Fibroblast of skin of right quadriceps (primary cell): ENCODE measurements at places on chromosomes 16 and 17.

GRCh38 chr16:28158136-28158535, 53.6 kb downstream of the XPO6 start:
- no peak for DNase-seq

GRCh38 chr16:11562411-11562810, 24.3 kb downstream of the LITAF start:
- no peak for DNase-seq

- peak; percentile 73 for DNase-seq
Observed at GRCh38 chr17:27296428-27296979, 2.6 kb downstream of the WSB1 start.

DNA sequence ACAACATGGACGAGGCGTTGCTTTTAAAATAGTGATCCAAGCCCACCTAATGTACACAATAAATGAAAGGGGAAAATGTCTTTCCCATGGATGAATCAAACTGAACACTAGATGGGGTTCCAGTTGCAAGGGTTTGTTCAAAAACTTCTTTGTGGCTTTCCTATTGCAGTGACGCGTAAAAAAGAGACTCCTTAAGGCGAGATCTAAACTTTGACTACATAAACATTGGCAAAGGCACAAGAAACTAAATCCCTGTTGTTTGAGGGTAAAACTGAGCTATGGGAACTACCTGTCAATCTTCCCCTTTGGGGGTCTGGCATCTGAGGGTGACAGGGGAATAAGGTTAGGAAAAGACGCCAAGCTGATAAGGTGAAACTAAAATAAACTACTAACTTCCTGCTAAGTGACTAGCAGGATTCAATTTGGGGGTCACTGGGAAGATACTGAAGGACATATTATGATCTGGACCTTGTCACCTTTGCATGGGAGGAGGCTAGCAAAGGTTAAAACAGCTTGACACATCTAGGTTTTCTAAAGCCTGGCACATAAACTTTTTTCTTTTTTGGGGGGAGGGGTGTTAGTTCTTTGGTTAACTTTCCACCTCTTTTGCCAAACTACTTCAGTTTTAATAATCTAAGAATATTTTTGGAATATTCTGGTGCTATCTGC, 4.7 kb downstream of the SALL1 start:
- DNase-seq: peak; percentile 63

DNA sequence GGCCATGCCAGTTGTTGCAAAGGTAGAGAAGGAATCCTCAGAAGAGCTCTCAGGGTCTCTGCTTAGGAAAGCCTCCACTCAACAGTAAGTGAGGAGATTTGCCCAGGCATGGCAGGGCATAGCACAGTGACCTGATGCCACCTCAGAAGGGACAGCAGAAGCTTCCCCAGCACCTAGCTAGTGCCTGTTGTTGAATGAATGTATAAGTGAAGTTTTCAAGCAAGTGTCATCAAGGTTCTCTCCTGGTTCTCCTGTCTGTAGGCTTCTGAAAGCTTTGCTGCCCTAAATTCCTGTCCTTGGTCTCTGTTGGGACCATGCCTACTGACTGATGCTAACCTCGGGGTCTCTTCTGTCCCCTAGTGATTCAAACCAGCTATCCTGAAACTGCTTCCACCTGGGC, 114.9 kb upstream of the TBX2 start:
- DNase-seq: no peak

- DNase-seq: no peak
Observed at GRCh38 chr17:45225051-45225700, 3.5 kb downstream of the FMNL1 start.

DNA sequence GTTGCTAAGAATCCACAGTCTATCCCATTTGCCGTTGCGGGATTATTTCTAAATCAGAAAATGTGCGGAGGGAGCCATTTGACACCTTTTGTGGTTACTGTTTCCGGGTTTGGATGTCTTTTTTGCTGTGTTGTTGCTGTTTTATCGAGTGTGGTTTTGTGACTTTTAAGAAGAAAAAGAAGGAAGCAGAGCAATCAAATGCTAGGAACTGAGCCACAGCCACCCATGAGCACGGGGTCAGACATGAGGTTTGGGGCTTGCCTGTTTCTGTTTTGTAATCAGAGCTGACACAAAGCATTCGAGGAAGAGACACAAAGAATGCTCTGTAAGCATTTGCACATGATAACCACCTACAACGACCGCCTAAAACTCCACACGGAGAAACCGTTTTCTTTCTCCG, 53.1 kb upstream of the CHMP6 start:
- no peak for DNase-seq
